ENCODE measurements at places on chromosomes 1 and 21.

DNA sequence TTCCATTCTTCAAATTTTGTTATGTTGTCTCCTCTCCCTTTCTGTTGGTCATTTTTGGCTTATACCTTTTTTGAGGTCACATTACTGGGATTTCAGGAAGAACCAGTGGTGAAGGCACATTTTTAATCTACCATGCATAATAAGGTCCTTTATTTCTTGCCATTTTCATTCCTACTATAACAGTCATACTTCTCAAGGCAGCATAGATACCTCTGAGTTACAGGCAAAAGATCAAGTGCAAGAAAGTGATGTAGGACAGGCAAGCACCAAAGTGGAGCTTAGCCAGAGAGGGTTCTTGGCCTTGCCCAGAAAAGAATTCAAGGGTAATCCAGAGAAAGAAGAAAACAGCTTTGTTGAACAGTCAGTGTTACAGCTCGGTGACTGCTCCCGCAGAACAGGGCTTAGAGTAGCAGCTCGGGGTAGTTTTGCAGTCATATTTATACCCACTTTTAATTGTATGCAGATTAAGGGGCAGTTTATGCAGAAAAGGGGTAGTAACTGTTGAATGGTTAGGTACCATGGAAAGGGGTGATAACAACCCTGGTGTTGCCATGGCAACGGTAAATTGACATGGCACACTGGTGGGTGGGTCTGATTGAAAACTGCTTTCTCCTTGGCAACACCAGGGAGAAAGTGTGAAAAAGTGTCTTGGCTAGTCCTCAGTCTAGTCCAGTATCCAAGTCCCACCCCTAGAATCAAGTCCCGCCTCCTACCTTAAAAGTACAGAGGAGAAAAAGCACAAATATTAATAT, 39.6 kb upstream of the DOCK7 start:
- DNase-seq, result no peak

GRCh38 chr1:41609166-41609883, 124.8 kb upstream of the EDN2 start:
- DNase-seq, result no peak

GRCh38 chr1:14568716-14569355, 29.6 kb upstream of the KAZN start:
- no peak for DNase-seq

DNA sequence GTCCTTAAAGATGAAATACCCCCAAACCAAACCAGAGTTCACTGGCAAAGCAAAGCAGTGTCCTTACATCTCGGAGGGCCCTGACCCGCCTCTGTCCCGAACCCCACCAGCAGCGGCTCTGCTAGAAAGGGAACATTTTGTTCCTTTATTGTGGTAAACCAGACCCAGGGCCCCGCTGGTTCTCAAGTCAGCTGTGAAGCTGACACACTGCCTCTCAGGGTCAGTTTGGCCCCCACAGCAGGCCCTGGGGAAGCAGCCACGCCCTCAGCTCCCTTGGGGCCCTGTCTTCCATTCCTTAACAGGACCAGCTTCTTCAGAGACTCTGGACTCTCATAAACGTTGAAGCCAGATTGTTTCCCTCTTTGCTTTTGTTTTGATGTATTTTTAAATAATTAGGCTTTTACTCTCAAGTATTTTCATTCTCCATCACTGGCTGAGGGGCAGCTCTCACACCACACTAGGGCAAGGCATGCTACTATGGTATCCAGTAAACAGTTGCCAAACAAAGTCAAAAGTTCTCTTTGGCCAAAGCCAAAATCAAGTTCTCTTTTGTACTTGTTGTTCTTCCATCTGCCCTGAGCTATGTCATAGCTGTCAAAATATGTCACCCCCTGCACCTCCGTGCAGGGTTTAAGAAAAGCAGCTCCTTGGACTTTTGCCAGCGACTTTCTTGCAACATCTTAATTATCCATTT, 61.1 kb upstream of the ANGPTL1 start:
- no peak for DNase-seq

DNA sequence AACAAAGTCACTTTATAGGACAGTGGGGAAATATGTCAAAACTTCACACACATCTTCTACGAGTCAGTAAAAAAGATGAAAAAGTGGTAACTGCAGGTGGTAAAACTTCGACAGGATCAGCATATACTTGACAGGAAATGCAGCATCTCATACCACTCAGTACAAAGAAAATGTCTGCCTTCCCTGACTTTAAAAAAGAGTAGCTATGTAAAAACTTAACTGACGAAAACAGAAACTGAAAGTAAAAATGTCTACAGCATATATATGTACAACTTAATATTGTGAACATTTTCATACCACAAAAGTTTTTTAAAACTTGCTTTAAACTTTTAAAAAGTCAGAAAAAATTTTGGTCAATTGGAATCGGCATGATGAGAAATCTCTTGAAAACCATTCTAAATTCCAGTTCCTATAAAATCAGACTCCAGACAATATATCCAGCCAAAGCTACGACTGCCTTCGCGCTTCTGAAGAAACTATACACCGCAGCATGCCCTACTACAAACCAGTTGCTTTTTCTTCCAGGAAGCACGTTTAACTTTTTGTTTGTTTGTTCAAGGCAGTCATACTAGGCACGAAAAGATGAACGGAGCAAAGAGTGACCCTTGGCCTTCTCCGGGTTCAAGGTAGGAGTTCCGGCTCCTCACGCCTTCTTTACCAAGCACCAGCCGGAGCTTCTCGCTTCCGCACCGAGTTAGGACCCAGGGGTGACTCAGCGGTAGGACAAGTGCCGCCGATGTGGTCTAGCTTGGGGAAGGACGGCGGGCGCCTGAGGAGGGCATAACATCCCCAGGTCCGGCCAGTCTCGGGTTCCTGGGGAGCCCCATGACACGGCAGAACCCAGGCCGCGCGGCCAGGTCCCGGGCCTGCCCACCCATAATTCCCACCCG, 612 bp downstream of the PSMA5 start:
- DNase-seq, result no peak

- DNase-seq, result no peak
Observed at GRCh38 chr21:44043613-44044012, 31.5 kb downstream of the TRAPPC10 start.

DNA sequence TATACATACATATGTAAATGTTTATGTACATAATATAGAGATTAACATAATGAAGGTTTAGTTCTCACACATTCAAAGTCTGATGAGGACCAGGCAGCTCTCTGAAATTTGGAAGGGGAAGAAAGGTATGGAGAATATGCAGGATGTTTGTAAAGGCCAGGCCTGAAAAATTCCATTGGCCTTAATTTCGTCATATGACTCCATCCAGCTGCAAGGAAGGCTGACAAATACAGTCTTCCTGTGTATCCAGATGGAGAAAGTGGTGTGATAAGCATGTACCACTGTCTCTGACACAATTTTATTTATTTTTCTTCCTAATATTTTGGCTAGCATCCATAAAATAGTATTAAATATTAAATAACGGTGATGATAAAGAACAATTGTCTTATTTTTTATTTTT, 6.3 kb upstream of the SGIP1 start:
- DNase-seq, result no peak

DNA sequence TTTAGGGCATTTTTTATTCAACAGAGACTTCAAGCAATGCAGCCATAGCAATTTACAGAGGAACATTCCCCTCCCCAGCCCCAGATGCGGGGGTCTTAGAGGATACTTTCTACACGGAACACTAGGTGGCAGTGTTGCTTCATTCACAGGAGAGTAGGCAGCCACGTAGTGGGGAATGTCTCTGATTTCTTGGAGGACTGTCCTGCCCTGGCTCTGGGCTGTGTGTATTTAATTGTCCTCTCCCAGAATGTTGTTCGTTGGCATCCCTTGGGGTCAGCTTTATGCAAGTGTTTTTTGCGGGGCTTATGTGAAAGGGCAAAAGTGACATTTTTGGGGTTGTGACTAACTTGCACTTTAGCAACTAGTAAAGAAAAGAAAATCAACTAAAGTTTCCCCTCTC, 96.9 kb downstream of the PAPPA2 start:
- no peak for DNase-seq

DNA sequence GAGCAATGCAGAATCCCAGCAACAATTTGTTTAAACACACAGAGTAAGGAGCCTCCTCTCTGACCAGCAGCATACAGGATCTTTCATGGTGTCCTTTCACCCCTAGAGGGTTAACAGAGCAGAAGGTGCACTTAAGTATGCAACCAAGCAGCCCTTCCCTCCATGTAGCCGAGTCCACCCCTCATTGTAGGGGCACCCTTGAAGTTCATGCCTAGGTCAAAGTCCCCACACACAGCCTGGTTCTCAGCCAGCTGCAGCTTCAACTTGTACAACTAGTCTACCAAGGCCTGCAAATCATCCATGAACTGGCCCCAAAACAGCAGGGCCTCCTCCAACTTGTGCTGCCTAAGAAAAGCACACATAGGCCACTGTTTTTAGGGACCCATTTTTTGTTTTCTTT, 7.0 kb upstream of the BMP8B start:
- no peak for DNase-seq
